NCI-H187 treated with DMSO at 0.1 percent for 48 hours (cell line): ENCODE measurements at places on chromosomes 13 and 19.

- no peak for DNase-seq
Measured at GRCh38 chr13:113634279-113635047, 23.5 kb downstream of the ATP4B start.

DNA sequence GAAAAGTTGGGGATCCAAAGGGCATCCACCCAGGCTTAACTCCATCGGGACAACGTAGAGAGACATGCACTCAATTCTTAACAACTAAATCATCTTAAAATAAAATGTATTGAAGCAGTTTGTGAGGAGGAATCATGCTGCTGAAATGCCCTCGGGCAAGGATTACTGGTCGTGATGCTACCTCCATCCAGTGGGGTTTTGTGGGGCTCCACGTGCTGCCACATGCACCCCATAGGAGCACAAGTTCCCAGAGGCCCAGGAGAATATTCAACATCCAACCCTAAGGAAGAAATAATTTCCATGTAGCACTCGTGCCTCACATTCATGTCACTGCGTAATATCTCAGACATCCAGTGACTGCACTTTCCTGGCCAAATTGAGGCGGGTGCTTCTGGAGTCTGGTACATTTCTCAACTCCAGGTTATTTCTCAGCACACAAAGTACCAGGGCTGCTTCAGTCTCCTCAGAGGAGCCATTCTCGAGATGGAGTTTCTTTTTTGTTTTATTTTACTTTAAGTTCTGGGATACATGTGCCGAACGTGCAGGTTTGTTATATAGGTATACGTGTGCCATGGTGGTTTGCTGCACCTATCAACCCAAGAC is 429.8 kb downstream of the FOXO1 start:
- DNase-seq, result no peak

- no peak for DNase-seq
Measured at GRCh38 chr19:35508129-35508528, 5.3 kb downstream of the DMKN start.

GRCh38 chr13:30746791-30747190 is 11.4 kb downstream of the ALOX5AP start:
- DNase-seq, result no peak

DNA sequence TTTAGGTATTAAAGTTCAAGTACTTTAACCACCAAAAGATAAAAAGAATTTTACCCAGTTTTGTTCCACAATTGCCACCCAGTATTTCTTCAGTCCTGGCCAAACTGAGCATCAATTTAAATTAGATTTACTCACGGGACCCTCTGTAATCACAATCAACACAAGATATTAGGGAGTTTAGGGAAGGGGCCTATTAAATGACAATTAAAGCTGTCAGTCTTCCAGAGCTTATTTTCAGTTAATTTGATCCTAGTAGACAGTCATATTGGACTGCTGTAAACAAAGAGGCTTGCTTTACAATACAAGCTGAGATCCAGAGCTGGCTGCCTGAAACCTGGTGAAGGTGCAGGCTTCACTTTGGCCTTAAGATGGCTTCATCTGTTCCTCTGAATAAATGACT is 321.2 kb upstream of the NBEA start:
- DNase-seq, result no peak

- DNase-seq, result no peak
Measured at GRCh38 chr19:38182536-38183210, 41.3 kb downstream of the DPF1 start.

- no peak for DNase-seq
Measured at GRCh38 chr19:34991542-34992333, 8.4 kb upstream of the GRAMD1A start.
